Fibroblast of mammary gland (primary cell): ENCODE measurements at places on chromosomes 2 and 18.

GRCh38 chr18:32937597-32937996 is 164.8 kb upstream of the KLHL14 start:
- DNase-seq, result no peak

- DNase-seq, result no peak
Observed at GRCh38 chr2:101734505-101735165, 37.1 kb downstream of the MAP4K4 start.

DNA sequence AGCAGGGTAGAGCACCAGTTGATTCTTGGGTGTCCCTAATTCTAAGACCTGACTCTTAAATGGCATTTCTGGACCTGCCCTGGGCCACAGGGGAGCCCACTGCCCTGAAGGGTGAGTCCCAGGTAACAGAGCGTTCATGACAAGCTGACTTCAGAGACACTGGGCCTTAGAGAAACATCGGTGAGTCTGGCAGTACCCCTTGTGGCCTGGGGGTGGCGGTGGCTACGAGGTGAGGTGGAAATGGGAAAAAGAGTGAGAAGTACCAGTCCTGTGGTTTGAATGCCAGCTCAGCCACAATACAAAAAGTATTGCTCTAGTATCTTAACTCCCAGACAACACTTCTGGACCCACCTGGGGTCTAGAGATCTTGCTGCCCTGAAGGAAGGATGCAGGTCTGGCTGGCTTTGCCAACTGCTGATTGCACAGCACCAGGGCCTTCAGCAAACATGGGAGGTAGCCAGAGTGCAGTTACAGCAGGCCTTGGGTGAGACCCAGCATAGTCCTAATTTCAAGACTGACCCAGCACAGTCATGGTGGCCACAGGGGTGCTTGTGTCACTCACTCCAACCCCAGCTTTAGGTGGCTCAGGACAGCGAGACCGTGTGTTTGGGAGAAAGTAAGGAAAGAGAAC is 44.5 kb downstream of the USP34 start:
- DNase-seq, result peak; percentile 47

GRCh38 chr2:68230241-68231060 is 21.9 kb downstream of the PPP3R1 start:
- DNase-seq, result no peak

DNA sequence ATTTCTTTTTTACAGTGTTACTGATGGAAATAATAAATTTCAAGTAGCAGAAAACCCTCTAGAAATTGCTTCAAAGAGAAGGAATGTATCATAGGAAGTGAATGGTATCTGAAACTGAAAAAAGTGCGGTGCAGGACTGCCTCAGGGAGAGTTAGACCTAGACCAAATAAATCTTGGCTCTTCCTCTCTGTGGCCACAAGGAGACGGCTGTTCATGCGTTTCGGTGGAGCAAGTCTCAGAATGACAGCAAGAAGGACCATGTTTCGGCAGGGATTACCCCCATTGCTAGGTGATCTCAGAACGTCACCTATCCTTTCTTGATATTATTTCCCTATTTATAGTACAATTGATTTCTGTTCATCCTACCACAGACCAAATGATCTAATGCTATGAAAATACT is 522.3 kb downstream of the SOX11 start:
- no peak for DNase-seq

- DNase-seq, result no peak
Observed at GRCh38 chr2:153474876-153475435, 3.6 kb downstream of the RPRM start.
